ENCODE measurements at places on chromosomes 13 and 19.

- DNase-seq = no peak
These were observed 14.5 kb downstream of the PLIN4 start for GRCh38 chr19:4503825-4504170.

GRCh38 chr19:14450168-14450874, 17.2 kb downstream of the PKN1 start:
- peak; percentile 99 for DNase-seq

DNA sequence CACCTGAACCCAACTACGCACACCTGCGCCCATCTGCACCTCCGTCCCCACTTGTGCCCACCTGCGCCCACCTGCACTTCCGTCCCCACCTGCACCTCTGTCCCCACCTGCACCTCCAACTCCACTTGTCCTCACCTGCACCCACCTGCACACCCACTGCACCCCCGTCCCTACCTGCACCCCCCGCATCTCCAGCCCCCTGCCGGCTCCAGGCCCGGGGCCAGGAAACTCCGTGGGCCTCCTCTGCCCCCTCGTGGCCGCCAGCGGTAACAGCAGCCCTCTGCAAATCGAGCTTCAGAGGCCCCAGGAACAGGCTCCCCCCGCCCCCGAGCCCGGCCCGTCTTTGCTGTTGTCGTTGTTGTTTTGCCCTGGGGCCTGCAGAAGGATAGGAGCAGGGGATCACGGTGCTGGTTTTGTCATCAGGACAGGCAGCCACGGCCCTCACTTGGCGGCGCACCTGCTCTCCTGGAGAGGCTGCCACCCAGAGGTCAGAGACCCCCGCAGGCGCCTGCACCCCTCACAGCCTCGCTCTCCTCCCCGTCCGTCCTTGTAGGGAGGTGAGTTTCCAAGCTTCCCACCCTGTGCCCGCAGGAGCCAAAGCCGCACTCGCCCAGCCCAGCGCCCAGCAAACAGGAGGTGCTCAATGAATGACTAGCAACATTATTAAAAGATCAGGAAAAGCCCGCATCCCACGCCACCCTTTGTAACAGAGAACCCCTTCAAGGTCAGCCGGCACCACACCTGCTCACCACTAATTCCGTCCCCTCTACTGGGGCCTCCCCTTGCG, 65.4 kb downstream of the GNG7 start:
- DNase-seq = peak; percentile 74

- no peak for DNase-seq
These were observed 30.2 kb downstream of the GJA3 start for GRCh38 chr13:20130652-20131051.

DNA sequence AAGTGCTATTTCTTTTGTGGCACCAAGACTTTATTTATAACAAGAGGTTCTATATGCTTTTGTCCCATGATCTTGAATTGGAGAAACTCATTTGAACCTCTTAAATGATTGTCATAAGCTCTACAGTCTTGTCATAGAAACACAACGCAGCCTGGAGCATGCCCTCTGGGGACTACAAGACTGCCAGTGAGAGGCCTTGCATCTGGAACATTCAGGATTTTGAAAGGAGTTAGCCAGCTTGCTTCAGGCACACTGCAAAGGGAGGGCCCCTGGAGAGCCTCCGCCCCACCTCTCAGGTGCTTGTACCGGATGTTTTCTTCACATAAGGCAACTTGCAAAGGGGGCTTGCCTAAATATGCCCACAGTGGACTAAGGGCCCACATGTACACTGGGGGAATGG, 130.5 kb downstream of the LIG4 start:
- no peak for DNase-seq

- DNase-seq = no peak
These were observed 501.0 kb downstream of the FOXO1 start for GRCh38 chr13:40165316-40165932.
